Lung (tissue), 17 donors: ENCODE measurements at places on chromosomes 1 and 21.

DNA sequence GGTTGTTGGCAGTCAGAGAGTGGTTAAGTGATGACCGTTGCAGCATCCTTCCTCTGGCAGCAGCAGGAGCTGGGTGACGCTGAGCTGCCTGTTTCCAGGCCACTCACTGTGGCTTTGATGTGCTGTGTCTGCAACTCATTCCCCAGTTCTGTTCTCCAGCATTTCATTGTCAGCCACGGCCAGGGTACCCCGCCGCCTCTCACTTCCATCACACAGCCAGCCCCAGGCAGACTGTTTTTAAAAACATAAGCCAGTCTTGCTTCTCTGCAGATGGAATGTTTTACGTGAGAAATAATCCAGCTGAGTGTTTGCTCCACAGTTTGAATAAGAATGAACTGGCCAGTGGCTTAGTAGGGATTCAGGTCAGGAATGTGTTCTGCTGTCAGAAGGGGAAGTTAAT is 21.5 kb upstream of the ST6GALNAC3 start:
- peak; percentile 68 for DNase-seq

DNA sequence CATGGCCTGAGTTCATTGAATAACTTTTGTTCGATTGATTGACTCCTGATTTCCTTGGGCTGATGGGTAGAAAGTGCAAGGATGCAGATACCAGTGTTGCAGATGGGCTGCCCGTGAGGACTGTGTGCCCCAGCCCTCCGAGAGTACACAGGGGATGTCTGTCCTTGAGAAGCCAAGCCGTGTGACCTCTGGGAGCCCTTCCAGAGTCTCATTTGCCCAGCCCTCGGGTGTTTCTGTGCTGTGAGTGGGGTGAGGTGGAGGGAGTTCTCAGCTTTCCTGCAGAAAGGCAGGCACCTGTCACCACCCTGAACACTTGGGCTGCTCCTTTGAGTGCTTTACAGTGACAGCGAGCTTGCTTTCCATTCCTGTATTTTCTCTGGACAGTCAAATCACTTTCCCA is 96.4 kb upstream of the CACNA1E start:
- no peak for DNase-seq

GRCh38 chr1:35506960-35507912 is 50.0 kb downstream of the KIAA0319L start:
- DNase-seq = no peak

GRCh38 chr1:1965546-1965945 is 38.0 kb downstream of the CFAP74 start:
- no peak for DNase-seq

- peak; percentile 33 for DNase-seq
These were observed 14.9 kb downstream of the PLEKHA6 start for GRCh38 chr1:204344665-204345355.

- no peak for DNase-seq
These were observed 1705.3 kb downstream of the NCAM2 start for GRCh38 chr21:22703521-22703920.

- no peak for DNase-seq
These were observed 82.1 kb downstream of the GFI1 start for GRCh38 chr1:92404661-92405060.

- DNase-seq = no peak
These were observed 267.0 kb downstream of the KCTD3 start for GRCh38 chr1:215833941-215834729.

DNA sequence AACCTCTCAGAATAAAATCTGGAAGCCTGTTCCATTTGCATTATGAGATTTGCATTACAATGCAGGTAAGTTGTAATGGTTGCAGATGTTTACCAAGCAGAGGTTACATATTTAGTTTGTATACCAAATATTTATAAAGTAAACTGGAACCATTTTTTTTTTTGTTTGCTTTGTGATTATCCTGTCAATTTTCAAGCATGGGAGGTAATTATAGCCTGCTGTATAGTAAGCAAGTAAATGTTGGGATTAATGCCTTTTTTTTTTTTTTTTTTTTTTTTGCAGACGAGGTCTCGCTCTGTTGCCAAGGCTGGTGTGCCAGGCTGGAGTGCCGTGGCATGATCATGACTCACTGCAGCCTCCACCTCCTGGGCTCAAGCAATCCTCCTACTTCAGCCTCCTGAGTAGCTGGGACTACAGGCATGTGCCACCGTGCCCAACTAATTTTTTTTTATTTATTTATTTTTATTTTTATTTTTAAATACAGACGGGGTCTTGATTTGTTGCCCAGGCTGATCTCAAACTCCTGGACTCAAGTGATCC is 21.0 kb downstream of the NFYC start:
- no peak for DNase-seq
